ENCODE measurements at places on chromosomes 5 and 9.

GRCh38 chr5:88419931-88420330 lies 151.3 kb upstream of the TMEM161B start:
- DNase-seq: no peak

DNA sequence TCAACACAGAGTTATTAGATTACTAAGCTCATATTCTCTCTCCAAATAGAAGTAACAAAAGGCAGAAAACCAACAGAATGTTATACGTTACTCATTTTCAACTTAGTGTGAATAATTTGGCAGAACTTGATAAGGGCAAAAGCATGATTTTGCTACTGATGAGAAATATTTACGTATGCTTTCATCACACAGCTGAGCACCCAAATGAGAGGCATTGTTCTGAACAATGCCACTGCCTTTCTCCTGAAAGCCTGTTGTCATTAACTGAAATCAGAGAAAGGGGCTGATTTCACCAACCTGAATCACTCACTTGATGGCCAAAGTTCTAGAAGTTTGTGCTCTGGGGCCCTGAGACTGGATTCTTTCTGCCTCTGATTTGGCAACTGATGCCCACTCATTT lies 367.5 kb upstream of the PTGER4 start:
- DNase-seq: no peak

GRCh38 chr5:129244478-129244877 lies 149.9 kb downstream of the ISOC1 start:
- DNase-seq: no peak

DNA sequence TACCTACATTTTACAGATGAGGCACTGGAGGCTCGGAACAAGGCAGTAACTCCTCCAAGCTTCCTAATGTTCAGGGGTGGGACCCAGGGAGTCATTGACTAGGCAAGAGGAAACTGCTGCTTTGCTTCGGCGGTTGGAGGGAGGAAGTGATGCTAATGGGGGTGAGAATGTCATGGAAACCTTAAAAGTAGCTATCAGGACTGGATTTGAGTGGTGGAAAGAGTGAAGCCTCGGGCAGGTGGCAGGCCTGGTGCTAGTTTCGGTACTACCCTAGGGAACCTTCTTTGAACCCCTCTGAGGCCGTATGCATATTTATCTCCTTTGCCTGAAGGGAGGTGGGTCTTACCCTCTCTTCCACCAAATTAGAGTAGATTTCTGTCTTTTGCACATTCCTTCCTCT lies 1.6 kb downstream of the BSPRY start:
- no peak for DNase-seq

DNA sequence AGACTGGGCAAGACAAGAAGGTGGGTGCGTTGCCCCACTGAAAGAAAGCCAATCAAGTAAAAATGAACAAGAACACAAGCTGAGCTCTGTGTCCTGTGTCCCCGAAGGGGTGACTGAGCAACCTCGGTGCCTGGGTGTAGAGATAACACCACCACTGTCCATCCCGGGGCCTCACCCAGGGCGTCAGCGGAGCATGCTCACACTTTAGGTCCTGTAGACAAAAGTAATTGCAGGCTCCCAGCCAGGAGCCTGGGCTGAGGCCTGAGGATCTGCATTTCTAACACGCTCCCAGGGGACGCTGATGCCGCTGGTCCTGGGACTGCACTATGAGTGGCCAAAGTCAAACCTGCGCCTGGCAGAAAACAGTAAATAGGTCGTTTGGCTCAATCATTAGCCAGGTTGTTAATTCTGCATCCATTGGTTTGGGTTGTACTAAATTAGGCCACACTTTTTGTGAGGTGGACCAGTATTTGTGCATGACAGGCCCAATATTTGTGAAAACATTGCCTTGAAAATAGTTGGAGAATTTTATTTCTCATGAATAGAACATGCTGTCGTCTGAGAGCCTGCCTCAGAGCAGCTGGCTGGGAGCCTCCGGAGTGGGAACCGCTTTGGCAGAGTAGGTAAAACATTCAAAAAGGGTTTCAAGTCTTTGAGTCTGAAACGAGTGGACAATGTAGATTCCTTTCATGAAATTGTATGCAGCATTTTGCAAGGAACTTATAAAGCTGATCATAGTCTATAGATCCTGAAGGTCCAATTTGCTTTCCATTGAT lies 38.3 kb downstream of the ANKRD33B start:
- DNase-seq: no peak

DNA sequence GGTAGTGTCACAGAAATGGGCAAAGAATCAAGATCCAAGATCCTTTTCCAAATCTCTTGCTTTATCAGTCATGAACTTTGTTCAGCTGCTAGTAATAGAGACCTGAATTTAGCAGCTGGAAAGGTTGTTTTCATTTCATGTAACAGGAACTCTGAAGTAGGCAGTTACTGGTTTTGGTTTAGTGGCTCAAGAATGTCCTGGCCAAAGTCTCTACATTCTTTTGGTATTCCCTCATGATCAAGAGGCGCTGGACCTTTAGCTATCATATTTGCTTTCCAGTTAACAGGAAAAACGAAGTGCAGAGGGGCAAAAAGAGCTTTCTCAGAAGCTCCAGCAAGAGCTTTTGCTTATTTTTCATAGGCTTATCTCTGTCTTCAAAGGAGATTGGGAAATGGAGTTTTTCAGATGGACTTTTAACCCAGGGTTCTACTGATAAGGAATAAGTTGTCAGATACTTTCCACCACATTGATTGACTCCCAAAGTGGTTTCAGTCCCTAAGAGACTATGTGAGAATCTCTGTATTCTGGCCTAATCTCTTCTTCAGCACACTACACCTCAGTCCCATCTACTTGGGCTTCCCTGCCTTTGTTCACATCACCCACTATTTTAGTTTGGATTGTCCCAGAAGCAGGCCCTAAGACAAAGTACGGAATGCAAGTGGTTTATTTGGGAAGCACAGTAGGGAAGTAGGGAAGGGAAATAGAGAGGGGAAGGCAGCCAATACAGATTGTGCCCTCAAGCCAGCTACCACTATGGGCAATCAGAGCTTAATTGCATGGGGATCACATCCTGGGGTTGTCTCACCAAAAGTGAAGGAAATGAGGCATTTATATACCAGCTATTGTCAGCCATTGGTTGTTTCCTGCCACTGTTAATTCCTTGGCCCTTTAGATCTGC lies 359.3 kb downstream of the LRRC70 start:
- DNase-seq: no peak

GRCh38 chr9:104286187-104286586 lies 192.1 kb downstream of the SMC2 start:
- DNase-seq: no peak

DNA sequence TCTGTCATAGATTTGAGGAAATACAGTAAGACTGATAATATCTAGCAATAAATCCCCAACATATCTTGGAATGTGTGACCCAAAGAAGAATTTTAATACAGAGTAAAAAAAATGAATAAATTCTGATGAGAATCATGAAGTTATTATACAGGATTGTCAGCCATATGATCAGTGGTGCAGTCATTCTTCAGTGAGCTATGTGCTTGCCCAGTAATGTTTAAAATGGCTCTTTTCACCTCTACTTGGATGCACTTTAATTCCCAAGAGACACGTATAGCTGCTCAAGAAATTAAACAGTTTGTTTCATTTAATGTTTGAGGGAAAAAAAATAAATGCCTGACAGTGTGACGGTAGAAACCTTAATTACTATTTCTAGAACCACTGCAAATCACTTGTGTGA lies 215.3 kb upstream of the FAM174A start:
- no peak for DNase-seq

DNA sequence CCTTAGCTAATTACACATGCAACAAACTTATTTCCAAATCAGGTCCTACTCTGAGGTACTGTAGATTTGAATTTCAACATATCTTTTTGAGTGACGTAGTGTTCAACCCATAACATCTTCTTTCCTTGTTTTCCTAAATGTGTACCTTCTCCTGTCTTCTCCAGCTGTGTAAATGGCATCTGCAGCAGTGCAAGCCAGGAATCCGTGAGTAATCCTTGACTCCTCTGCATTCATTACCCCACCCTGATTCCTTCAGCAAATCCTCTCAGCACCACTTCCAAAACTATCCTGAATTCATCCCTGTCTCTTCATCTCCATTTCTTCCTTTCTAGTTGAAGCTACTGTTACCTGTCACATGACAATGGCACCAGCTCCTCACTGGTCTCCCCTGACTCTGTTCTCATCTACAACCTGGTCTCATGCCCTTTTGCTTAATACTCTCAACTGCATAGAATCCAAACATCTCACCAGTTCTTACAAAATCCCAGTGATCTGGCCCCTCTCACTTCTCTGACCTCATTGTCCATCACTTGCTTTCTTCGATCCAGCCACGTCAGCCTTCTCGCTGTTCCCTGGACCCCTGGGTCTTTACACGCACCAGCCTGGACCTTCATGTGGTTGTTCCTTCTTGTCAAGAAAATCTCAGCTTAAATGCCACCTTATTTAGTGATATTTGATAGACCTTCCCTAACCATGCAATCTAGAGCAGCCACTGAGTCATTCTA lies 14.6 kb upstream of the TRAF1 start:
- DNase-seq: no peak

DNA sequence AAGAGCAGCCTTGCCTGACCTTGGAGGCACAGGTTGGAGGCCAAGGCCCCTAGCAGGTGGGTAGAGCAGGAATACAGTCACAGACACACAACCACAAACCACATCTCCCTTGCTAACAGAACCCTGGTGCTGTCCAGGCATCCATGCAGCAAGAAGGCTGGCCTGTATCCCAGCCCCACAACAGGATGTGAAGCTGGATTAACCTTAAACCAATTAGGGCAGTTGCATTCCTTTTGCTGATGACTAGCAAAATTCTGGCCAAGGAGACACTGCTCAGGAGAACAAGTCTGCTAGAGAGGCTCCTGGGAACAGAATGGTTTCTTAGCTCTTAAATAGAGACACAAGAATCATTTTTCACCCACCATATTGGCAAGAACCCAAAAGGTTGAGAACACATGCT lies 97.8 kb downstream of the C5orf15 start:
- no peak for DNase-seq

All from left forelimb (tissue), 1 donor.